Stimulated activated CD8-positive, alpha-beta memory T cell treated with anti-CD3 and anti-CD28 coated beads, Interleukin-7, amount 100 ng/mL, for 24 hours (primary cell): ENCODE measurements at places on chromosomes 4 and X.

- no peak for DNase-seq
These were observed 16.0 kb upstream of the MMRN1 start for GRCh38 chr4:89878611-89879010.

DNA sequence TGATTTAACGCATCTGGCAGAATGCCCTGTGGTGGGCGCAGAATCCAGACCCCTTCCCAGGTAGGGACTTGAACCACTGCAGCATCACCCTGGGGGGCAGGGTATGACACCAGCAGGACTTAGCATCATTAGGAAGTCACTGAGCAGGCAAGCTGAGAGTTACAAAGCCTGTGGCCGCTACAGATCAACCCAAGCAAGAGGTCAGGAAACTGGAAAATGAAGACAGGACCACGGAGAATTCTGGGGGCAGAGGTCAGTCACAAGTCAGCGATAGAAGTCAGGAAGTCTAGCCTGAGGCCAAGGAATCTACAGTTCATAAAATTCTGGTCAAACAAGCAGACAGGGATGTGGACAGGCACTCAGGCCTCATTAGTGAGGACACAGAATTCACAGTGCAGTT is 108.4 kb downstream of the CHIC2 start:
- no peak for DNase-seq

GRCh38 chr4:69167300-69167699 is 47.2 kb downstream of the UGT2B11 start:
- no peak for DNase-seq

DNA sequence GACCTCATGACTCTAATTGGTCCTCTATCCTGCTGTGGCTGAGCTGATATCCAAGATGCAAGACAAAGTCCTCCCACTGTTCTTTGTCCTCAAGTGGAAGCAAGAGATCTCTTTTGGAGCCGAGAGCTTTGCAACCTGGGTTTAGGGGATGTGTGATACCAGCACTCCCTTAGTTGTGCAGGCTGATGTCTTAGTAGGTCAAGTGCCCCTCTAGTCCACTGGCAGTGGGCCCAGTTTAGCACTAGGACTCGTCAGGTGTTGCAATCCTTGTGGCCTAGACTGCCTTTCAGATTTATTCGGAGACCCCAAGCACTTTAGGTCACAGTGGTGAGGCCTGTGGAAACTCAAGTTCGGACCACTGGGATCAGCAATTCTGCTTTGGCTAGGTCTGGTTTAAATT is 64.0 kb downstream of the GPRASP3 start:
- no peak for DNase-seq

- no peak for DNase-seq
These were observed 26.9 kb upstream of the GJB1 start for GRCh38 chrX:71195964-71196649.

- no peak for DNase-seq
These were observed 115.4 kb downstream of the PTTG2 start for GRCh38 chr4:38075370-38076152.

- DNase-seq = no peak
These were observed 75.0 kb downstream of the PTTG2 start for GRCh38 chr4:38034986-38035882.
